Erythroblast (primary cell): ENCODE measurements at places on chromosomes 3 and 15.

- no peak for DNase-seq
Observed at GRCh38 chr3:58991026-58991425, 58.8 kb downstream of the CFAP20DC start.

GRCh38 chr3:189710620-189711402, 79.6 kb downstream of the TP63 start:
- DNase-seq: no peak

DNA sequence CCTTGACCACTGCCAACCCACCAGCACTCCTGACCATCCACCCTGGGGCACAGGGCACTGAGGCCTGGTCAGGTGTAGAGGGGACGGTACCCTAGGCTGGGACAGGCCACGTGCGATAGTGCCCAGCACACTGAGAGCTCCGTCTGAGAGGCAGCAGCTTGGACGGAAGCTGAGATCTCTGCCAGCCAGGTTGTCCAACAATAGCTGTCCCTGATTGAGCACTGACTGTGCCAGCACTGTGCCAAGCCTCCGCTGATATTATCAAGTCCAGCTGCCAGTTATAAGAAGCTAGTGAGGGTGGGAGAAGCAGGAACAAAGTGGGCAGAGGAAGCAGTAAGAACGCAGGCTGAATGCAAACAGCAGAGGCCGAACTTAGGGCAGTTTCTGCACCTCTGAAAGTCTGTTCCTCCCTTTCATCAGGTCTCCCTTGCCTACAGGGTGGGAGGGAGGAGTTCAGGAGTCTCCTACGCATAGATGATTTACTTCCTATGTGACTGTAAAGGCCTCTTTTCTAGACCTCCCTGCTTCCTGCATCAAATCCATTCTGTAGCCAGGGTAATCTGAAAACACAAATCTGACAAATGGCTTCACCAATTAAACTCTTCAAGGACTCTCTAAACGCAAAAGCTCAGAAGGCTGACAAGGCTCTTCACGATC, 29.7 kb downstream of the MRPS11 start:
- DNase-seq: no peak

GRCh38 chr3:127929818-127930413, 14.9 kb downstream of the KBTBD12 start:
- no peak for DNase-seq

DNA sequence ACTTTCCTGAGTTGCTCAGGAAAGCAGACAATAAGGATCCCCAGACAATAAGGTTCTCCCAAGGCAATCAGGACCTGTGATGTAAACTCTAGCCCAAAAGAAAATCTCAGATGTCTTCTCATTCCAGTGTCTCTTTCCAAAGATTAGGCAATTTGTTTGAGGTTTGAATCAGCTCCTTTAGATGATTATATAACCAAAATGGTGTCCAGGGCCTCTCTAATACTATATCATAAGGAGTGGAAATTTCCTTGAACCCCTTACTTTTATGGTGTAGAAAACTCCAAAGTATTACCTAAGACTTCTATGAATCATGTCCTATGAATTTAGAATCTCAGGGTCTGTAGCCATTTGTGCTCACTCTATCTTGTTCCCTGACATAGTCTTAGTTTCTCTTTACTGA, 65.9 kb downstream of the GPR176 start:
- no peak for DNase-seq

DNA sequence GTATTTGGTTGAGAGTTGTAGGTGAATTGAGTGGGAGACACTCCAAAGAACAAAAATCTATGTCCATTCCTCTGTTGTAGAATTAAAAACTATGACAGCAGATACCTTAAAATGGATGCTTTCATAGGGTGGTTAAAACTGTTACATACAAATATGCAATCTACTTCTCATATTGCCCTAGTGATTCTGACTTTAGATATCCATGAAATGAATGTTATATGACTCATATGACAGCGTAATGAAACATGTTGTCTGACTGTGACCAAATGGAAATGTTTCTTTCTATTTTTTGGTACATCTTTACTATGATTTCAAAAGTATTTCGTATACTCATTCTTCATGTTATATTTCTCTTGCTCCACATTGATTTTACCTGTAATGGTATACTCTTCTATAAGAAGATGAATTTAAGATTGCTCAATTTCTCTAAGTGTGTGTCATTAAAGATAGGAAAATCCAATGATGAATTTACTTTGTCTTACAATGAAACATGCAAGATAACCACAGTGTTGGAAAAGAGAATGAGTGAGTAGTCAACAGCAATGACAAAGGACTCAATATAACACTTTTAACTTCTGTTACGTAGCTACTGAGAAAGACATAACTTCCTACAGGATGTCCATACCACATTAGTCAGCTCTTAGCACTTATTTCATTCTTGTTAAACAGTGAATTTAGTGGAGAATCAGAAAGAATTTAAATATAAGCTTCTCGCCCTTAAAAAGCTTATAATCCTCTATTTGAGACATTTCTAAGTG, 79.3 kb upstream of the LSAMP start:
- DNase-seq: no peak
